Fibroblast of villous mesenchyme (primary cell): ENCODE measurements at places on chromosomes 6 and 20.

GRCh38 chr6:137415127-137415833 lies 78.9 kb downstream of the OLIG3 start:
- DNase-seq: peak; percentile 57

DNA sequence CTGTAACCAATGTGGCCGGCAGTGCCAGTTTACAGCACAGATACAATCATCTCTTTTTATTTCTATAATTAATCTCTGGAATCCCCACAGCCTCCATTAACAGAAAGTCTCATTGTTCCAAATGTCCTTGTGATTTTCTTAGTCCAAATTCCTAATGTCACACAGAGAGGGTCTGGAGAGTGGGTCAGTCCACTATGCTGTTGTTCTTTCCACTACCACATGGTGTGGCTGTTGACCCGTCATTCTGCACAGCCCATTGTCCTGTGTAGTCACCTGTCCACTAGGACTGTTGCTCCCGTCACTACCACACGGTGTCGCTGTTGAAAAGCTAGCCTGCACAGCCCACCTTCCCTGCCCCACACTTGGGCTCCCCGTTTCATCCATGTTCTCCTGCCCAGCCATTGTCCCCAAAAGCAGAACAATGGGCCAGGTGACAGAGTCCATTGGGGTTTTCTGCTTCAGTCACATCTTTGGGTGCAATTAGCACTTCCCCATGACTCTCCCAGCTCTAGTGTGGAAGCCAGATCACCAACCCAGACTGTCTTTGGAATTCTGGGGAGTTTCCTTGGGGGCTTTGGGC lies 8.6 kb upstream of the LBP start:
- peak; percentile 11 for DNase-seq

DNA sequence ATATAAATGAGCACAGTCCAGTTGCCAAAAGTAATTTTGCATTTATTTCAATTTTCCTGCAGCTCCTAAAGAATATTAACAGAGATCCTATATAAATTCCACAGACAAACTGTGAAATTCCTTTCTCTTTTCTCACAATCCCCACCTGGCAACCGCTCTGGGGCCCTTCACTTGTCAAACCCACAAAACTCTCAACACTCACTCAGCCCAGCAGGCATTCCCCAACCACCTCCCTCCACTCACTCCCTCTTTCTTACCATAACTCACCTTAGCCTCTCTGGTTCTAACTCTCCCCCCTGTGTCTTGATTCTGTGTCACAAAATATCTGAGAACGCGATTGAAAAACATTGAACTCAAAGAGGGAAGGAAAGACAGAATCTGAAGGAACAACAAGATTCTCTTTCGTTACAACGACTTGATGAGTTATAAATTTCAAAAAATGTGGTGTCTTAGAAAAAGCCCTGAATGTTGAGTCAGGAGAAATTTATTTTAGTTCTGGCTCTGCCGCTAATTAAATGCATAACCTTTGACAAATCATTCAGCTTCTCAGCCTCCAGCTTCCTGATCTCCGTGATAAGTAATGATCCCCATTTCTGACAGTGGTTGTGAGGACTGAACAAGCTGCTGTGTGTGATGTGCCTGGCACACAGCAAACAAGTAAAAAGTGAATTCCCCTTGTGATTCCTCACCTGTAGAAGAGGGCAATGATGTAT lies 87.9 kb downstream of the UNC5CL start:
- no peak for DNase-seq

- no peak for DNase-seq
These were observed 329.0 kb downstream of the GJA1 start for GRCh38 chr6:121764493-121764892.

DNA sequence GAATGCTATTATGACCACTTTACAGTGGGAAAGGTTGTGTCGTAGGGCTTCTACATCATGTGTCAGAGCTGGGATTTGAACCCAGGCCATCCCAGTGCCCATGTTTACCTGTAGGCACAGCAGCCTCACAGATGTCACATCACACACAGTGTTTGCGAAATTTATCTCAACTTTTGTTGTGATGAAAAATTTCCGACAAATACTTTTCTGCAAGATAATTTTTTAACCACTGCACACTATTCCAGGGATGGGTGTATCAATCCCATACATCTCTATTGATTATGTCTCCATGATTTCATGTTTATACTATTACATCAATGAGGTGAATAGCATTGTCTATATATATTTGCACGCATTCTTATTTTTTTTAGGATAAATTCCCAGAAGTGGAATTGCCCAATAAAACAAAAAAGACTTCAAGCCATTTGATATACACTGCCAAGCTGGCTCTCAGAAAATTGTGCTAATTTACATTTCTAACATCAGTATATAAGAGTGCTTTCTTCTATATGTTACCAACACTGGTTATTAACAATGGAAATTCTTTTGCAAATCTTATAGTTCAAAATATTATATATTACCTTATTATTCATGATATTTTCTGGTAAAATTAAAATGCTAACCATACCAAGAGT lies 189.1 kb upstream of the ZNF217 start:
- no peak for DNase-seq

DNA sequence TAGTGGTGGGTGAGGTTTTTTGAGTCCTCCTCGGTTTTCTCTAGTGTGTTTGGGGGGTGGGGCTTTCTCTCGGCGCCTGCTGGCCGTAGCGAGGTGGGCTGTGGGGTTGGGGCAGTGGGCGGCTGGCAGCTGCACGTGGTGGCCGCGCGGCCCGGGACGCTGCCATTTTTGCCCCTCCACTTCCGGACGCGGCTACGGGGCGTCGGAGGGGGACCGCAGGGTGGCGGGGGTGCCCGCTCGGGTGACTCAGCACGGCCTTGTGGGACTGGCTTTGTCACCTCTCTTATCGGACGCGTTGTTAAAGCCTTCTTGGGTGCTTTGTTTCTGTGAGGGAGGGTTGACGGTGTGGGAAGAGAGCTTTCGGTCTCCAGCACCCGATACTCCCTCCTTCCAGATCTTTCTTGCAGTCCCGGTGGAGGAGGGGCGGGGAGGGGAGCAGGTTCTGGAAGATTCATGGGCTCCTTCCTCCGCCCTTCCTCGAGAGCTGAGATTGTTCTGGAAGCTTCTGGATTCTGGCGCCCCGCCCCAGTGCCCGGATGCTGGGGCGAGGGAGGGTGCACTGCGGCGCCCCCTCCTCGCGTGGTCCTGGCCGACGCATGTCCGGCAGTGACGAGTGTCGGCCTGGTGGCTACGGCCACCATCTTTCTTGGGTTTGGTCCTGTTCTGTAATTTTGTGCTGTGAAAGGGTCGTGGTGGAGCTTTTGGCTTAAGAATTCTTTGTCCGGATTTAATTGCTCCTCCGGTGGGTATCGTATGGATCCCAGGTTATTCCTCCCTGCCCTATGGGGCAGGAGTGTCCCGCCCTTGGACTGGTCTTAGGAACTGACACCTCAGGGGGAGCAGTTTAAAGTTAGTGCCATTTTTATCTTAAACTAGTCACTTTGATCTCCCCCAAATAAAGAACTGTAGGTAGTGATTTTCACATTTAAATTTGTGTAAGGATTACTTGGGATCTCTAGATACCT lies 719 bp downstream of the HSP90AB1 start:
- peak; percentile 68 for DNase-seq

DNA sequence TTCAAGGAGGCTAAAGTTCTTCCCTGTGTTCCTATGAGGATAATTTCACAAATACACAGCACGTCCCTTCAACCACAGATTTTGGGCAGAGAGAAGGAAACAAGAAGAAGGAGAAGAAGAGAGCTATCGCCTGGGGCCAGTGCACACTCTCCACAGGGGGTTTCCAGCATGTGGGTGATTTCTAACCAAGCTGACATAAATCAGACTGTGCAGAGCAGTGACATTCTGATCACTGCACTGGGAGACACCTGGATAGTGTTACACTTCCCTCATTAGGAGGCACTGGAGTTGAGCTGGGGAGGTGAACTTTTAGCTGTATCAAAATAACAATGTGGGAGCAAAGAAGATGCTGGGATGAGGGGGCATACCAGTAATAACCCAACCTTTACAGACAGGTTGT lies 71.8 kb upstream of the CENPW start:
- peak; percentile 4 for DNase-seq

GRCh38 chr6:93801101-93801847 lies 381.9 kb upstream of the EPHA7 start:
- DNase-seq: no peak

DNA sequence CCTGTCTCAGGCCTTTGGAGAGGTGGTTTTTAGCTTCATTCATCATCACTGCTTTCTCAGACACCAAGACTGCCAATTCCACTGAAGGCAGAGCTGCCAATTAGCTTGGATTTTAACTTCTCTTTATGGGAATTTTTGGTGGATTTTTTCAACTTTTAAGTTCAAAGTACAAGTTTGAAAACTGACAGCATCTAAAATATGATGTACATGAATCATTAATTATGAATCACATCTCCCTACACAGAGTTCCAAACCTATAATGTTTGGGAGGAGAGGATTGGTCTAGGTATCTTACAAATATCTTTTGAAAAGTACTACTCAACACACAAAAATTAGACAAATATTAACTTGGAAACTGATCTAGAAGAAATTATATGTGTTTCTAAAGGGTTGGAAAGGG lies 25.5 kb downstream of the CNKSR3 start:
- DNase-seq: no peak

DNA sequence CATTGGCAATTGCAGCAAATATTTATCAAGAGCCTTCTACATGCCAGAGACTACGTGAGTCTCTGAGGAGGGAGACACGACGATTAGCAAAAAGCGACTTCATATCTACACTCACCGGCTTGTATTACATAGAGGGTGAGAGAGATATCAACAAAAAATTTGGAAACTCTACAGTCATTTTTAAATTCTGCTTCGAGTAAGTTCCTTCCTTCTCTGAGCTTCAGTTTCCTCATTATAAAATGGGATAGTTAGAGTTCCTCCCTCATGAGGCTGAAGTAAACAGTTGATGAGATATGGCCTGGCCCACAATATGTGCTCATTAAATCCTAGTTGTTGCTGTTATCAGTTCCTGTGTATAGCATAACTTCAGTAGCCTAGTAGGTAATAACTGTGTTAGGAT lies 64.1 kb upstream of the SIRPA start:
- DNase-seq: peak; percentile 35

- DNase-seq: peak; percentile 52
These were observed 18.3 kb upstream of the FOXP4 start for GRCh38 chr6:41527721-41528408.
